ENCODE measurements at places on chromosomes 5 and 9.

DNA sequence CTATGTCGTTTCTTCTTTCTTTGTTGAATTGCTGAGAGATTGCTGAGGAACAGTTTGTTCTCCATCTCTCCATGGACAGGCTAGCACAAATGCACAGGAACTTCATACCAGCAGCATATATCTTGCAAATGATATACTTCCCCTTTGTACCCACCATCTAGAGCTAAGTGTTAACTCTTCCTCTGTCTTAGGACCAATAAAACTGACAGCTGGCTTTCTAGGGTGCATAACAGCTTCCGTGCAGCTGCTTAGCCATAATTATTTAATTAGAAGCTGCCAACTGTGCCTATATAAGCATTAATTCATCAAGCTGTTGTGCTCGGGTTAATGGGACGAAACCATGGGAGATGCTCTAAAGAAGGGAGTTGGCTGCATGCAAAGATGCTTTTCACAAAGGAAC is 38.7 kb downstream of the KCTD16 start:
- DNase-seq: no peak

DNA sequence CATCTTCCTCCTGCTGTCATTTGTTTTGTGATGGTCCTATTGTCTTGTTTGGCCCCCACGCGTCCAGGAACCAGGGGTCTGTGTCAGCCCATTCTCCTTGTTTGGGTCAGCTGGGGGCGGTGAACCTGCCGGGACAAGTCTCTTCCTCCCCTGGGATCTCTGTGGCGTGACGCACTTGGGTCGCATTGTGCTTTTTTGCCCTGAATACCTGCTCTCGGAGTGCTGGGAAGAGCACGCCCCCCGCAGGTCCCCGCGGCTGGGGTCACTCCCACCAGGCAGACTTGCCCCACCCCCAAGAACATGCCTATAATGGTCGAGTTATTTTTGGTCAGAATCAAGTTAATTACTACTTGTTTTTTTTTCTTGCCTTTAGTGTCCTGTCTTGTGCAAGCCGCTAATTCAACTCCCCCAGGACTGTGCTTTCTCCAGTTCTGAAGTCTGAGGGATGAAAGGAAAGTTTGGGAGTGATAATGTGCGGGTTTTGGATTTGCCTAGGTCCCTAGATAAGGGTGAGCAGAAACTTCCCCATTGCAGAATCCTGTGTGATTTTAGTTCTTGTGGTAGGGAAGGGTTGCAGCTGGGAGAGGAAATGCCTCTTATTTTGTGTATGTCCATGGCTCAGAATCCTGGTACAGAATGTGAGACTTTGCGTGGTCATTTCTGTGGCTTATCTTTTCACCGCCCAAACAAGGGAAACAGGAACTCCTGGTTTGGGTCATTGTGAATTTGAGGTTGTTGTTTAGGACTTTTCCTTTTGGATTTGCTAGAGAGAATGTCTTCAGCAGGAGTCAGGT is 789 bp downstream of the ACER2 start:
- no peak for DNase-seq

DNA sequence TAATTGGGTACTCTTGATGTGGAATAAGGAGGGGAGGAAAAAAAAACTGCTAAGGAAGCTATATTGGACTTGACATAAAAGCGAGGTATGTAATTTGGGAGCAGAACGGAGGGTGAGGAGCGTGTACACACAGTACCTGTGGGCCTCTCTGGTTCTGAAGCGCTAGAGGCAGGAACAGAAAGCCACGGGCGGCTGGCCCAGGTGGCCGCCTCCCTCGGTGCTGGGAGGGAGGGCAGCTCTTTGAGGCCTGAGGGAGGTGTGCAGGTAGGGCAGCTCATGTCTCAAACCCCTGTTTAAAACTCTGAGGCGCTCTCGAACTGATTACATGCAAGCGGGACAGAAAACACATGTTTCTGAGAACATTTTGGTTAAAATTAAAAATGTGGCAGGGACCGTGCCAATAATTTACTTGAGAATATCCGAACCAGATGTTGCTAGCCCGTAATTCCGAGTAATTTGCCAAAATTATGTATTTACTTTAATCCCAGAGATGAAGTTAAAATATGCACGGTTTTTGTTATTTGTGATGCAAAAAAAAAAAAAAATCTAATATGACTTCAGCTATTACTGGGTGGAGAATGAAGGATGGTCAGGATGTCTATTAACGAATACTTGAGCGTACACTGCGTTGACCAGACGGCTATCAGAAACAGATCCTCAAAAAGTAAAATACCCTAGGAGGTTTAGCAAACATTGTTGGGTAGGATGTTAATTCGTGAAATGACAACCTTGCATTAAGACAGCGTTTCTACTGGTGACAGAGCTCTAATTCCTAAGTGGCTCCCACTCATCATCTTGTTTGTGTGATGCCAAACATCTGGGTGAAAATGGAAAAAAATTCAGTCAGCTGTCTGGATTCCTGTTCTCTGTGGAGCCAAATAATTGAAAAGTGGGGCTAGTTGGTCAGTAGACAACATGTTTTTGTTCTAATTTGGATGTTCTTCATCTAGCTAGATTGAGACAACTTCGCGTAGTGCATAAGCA is 24.4 kb upstream of the STC2 start:
- DNase-seq: no peak

- DNase-seq: no peak
Measured at GRCh38 chr5:80255431-80255810, 427 bp downstream of the SERINC5 start.

- no peak for DNase-seq
Measured at GRCh38 chr5:155564541-155564940, 551.0 kb downstream of the KIF4B start.

- DNase-seq: no peak
Measured at GRCh38 chr5:18744441-18744840, 1110.2 kb downstream of the TAF11L14 start.

- DNase-seq: no peak
Measured at GRCh38 chr5:174799121-174799520, 74.7 kb downstream of the MSX2 start.

- DNase-seq: no peak
Measured at GRCh38 chr5:80825786-80826460, 134.2 kb upstream of the RASGRF2 start.

- DNase-seq: no peak
Measured at GRCh38 chr5:158235159-158235547, 376.2 kb upstream of the CLINT1 start.

DNA sequence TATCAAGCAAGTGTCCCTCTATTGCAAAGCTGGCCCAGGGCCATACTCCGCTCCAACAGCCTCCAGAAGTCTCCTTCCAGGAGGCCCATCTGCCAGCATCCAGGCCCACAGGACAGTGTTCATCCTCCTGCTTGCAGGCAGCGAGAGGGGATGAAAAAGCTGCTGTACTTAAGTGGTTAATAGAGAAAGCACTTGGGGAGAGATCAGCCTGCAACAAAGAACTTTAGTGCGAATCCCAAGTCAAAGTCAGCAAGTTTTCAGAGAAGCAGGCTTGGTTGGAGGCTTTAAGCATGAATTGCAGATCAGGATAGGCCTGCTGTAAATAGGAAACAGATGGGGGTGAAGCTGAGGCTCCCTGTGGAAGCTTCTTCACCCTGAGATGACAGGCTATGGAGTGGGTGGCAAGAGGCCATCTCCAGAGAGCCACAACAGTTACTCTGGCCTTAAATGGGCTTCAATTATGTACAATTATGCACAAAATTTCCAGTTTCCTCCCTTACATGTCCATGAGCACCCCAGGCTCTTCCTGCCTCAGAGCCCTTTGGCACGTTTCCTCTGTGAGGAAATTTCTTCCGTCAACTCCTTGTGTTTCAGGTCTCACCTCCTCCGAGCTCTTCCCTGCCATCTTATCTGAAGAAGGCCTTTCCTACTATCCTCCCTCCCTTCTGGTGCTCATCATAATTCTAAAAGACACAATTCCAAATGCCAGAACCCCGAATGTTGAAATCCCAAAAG is 98.0 kb upstream of the NR3C1 start:
- DNase-seq: no peak

GRCh38 chr5:61420016-61420415 is 88.0 kb downstream of the ZSWIM6 start:
- DNase-seq: no peak

DNA sequence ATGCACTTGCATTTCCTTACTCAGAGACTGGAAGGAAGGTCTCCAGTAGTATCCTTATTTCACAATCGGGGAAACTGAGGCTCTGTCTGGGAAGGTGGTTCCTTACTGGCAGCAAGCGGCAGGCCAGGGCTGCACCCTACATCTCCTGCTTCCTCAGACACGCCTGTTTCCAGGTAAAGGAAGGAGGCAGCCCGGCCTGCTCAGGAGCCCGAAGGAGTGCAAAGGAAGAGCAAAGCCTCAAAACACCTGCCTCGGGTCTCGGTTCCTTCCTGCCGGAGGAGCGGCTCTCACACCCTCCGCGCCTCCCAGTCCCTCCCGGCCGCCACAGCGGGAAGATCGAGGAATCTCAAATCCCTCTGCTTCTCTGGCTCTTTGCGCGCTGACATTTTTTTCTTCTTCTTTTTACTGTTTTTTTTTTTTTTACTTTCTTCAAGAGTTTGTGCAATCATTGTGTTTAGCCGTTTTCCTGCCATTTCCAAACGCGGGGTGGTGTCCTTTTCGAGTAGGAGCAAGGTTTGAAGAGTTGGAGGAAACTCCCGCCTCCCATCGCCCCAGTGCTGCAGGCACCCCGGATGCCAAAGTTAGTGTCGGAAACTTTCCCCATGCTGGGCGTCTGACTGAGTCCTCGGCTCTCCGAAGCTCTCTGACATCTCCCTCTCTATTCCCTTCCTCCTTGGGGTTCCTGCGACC is 1.0 kb downstream of the GGTA1 start:
- no peak for DNase-seq

DNA sequence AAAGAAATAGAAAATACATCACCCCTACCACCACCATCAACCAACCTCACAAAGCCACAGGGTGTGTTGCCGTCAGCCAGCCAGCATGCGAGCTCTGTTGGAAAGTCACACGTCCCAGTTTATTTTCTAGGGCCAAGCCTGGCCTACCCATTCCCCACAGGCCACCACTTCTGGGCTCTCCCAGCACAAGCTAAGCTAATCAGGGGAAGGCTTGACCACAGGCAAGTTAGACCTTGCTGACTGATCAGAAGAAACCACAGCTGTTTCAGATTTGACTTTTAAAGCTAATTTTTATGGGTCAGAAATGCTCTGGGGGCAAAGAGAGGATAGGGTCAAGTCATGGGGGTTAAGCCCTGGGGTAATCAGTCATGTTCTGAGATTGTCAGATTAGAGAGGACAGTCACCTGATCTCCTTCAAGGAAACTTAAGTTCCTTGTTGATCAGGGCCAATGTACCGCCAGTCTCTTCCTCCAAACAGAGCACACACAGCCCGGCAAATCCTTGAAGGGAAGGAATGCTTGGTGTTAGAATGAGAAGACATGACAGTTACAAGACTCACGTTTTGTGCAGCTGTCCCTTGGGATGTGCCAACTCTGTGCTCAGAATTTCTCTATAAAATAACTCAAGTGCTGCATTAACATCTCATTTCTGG is 7.6 kb downstream of the SHB start:
- DNase-seq: no peak

GRCh38 chr9:20023961-20024571 is 235.2 kb upstream of the SLC24A2 start:
- no peak for DNase-seq

DNA sequence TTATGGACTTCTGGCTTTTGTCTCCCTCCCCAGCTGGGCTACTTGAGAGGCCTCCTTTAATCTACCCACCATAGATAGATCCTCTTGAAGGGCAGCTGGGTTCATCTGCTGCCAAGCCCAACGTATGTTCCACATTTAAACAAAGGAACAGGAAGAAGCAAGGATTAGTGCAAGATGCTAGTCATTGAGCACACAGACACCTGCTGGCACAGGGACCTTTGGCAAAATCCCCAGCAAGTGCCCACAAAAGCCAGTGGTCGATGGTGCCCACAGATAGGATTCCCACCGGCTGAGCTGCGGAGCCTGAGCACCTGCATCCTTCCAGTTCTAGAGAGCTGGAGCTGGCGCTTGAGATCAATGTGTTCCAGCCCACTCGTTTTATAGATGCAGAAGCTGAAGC is 57.7 kb upstream of the SHB start:
- DNase-seq: no peak

DNA sequence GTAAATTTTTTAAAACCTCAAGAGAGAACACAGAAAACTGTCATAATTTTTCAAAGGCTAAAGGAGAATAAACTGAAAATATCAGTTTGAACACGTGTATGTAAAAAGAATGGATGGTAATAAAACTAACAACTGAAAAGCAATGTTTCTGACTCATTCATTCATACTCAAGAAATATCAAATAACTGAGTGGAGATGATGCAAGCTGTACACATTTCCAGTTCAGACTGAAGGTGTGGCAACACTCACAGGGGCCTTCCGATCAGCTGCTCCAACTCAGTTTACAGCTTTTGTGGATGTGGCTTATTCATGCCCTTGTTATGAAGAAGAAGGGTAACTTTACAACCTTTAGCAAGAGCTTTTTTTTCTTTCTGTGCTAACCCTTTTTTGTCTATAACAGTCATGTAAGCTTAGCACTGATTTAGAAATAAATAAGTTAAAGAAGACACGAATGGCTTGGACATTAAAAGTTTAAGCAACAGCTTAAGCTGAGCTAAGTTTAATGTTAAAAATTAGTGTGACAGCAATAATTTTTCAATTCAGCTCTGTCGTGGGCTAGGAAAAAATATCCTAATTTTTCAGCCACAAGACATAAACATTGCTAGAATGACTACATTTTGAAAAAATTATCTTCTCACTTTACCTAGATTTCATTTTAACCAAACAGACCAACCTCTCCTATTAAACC is 453.5 kb downstream of the RAB3C start:
- no peak for DNase-seq

GRCh38 chr9:134630861-134631260 is 10.7 kb upstream of the COL5A1 start:
- no peak for DNase-seq

GRCh38 chr5:18712936-18713485 is 1078.8 kb downstream of the TAF11L14 start:
- DNase-seq: no peak

DNA sequence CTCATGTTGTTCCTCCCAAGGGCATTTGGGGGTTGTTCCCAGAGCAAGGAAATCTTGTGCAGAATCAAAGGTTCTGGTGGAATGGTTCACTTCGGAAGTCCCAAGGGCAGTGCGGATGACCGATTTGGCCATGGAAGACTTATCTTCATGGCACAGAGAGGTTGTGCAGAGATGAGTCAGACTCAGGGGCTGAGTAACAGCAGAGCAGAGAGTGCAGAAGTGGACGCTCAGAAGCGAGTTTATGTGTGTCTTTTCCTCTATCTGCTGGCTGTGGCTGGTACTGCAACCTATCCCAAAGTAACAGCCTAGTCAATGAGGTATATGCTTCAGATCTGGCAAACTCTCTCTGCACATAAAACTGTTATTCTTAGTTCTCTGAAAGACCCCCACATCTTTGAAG is 118.1 kb downstream of the DPYSL3 start:
- DNase-seq: no peak

Measured in activated CD8-positive, alpha-beta memory T cell treated with anti-CD3 and anti-CD28 coated beads for 4 hours (primary cell).